ENCODE measurements at places on chromosomes 3 and 15.

DNA sequence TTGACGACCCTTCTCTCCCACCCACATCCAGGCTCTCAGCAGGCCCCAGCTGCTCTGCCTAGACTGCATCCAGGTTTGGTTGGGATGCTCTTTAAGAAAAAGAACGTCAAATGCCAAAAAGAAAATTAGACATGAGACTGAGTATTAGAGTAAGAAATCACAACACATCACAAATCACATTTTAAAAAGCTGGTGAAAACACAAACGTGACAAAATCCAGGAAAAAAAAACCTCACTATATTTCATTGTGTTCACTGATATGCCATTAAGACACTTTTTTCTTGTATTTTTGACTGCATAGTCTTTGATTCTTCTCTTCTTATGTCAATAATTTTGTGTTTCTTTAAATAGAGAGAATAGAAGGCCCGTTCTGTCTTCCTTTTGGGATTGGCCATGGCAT is 243.7 kb downstream of the TLE3 start:
- DNase-seq: no peak
- no peaks in the 10 kb centered on the region for H3K36me3 ChIP-seq
- H3K27ac ChIP-seq: no peak overlapping the region
- no peak overlapping the region for H3K4me3 ChIP-seq
- peaks cover 3% of the 10 kb centered on the region for H3K4me1 ChIP-seq

- H3K36me3 ChIP-seq: peaks cover 9% of the 10 kb centered on the region
- H3K4me3 ChIP-seq: peak overlapping the region; percentile 68
- peaks cover 16% of the 10 kb centered on the region for H3K4me1 ChIP-seq
- H3K27ac ChIP-seq: no peak overlapping the region
- DNase-seq: peak; percentile 56
- H3K27me3 ChIP-seq: peaks cover 20% of the 10 kb centered on the region
Measured at GRCh38 chr3:48429317-48429959, 448 bp downstream of the PLXNB1 start.

DNA sequence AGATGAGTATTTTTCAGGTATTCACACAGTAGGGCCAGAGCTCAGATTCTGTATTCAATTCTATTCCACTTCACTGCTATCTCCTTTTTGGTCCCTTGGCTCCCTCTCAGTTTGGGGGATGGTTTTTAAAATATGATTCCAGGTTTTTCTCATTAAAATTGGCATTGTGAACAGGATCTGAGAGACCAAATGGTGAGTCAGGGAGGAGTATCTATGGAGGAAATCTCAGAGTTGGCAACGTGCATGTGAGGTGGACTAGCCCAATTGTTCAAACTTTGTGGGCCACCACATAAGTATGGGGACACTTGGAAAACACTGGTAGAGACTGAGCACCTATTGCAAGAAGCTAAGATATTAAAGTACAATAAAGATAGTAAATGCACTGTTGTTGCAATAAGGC is 53.9 kb upstream of the TTC14 start:
- no peaks in the 10 kb centered on the region for H3K4me1 ChIP-seq
- H3K4me3 ChIP-seq: no peak overlapping the region
- H3K27ac ChIP-seq: no peak overlapping the region
- peaks cover 2% of the 10 kb centered on the region for H3K27me3 ChIP-seq

- H3K36me3 ChIP-seq: no peaks in the 10 kb centered on the region
- H3K27ac ChIP-seq: no peak overlapping the region
- no peak overlapping the region for H3K4me3 ChIP-seq
- H3K4me1 ChIP-seq: no peaks in the 10 kb centered on the region
- DNase-seq: no peak
- peaks cover 5% of the 10 kb centered on the region for H3K27me3 ChIP-seq
Measured at GRCh38 chr15:88323976-88324740, 67.6 kb upstream of the NTRK3 start.

DNA sequence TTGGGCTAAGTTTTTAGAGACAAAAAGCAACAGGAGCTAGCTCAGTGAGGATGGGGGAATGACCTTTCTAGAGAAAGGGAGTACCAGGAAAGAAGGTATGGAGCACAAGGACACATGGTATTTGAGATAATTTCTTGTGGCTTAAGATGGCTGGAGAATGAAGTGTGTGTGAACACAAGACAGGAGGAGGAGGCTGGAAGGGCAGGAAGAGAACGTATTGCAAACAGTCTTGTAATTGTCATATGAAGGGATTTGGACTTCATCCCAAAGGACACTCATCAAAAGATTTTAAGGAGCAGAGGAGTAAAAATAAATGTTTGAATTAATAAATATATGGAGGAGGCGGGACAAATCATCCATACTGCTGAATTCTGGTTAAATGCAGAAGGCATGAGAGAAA is 268.6 kb upstream of the NR2E3 start:
- no peak for DNase-seq
- H3K4me3 ChIP-seq: no peak overlapping the region
- H3K36me3 ChIP-seq: no peaks in the 10 kb centered on the region
- no peak overlapping the region for H3K27ac ChIP-seq
- no peaks in the 10 kb centered on the region for H3K4me1 ChIP-seq

DNA sequence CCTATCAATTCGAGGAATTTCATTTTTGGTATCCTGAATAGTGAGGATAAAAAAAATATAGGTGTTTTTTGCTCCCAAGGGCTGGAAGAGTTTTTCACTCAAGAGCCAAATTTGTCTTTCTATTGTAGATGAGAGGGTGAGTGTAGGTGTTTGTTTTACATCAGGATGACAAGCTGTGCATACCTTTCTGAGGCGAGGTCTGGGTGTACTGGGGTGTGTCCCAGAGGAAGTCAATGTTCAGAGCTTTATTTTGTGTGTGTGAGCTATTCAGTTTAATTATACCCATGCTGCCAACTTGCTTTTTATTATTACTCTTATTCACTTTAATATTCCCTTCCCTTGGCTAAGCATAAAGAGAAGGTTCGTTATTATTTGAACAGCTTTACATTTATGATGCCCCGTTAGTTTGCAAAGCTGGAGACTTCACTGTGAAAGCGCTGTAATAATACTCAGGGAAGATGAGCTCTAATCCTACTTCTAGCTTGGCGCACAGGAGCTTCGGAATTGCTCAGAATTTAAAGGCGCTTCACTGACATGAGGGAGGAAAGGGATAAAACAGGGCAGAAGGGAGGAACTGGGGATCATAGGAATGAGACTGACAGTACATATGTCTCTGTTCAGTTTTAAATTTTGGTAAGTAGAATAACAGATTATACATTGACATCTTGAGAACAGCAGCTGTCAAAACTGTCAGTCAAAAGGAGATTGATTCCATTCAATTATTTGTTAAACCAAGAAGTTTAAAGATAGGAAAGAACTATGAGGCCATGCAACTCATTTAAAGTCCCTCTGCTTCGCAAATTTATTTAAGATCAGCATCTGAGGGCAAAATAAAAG is 117.7 kb upstream of the TP63 start:
- H3K36me3 ChIP-seq: peaks cover 2% of the 10 kb centered on the region
- no peak overlapping the region for H3K4me3 ChIP-seq
- H3K27me3 ChIP-seq: no peaks in the 10 kb centered on the region
- H3K4me1 ChIP-seq: no peaks in the 10 kb centered on the region

DNA sequence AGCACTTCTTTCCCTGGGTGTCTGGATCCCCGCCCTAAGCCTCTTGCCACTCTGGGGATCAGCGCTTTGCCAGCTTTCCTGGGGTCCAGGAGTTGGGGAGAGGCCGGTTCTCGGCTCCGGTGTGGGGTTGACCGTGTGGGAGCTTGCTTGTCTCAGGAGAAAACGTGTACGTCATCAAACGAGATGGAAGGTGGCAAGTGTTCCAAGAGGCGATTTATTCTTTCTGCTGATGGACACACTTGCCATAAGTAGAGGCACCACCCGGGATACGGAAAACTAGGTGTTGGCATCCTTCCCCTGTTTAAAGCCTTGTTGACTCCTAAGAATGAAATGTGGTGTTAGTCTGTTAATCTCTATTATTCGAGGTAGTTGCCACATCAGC is 295 bp downstream of the ZWILCH start:
- peaks cover 52% of the 10 kb centered on the region for H3K4me1 ChIP-seq
- DNase-seq: no peak

DNA sequence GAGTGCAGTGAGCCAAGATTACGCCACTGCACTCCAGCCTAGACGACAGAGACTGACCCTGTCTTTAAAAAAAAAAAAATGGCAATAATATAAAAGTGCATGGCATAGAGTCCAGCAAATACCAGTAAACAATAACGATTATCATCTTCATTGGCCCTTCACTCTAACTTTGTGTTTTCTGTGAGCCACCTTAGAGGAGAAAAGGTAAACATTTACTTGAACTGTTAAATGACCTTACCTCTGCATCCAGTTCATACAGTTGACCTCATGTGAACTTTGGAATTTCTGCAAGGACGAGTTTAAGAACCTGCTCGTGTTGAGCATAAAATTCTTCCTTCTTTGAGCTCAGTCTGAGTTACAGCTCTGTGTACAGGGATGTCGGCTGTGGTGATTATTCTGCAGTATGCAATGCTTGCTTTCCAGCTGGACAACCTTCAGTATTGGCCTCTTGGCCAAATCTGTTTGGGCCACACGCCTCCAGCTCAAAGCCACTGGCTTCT is 56.6 kb downstream of the RLBP1 start:
- no peak overlapping the region for H3K4me3 ChIP-seq
- no peak overlapping the region for H3K27ac ChIP-seq
- peaks cover 4% of the 10 kb centered on the region for H3K36me3 ChIP-seq
- no peaks in the 10 kb centered on the region for H3K27me3 ChIP-seq
- peaks cover 18% of the 10 kb centered on the region for H3K4me1 ChIP-seq

DNA sequence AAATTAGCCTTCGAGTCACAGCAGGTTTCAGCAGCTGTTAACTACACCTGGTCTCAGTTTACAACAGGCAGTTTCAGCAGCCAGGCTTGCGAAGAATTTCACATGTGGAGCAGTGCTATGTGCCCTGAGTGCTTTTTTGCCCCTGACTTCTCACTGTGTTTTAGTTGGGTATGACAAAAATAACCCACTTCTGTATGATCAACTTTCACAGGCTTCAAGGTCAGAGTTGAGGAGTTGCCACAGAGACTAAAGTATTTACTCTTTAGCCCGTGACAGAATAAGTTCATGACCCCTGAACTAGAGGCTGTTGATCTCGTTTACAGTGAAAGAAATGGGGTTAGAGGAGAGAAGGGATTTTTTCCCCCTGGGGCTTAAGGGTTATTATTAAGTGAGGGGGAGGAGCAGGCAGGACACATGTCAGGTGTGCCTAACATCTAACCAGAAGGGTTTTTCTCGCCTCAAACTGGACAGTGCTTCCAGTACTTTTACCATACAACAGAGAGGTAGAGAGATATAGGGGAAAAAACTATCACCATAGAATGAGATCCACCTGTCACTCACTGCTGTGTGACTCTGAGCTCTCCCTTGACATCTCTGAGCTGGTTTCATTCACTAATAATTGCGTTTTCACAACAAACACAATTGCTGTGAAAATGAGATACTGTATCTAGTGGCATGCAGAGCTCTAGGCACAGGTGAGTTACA is 14.0 kb upstream of the TOPBP1 start:
- H3K4me1 ChIP-seq: no peaks in the 10 kb centered on the region
- no peak overlapping the region for H3K27ac ChIP-seq
- no peak overlapping the region for H3K4me3 ChIP-seq
- no peak for DNase-seq
- no peaks in the 10 kb centered on the region for H3K36me3 ChIP-seq

- H3K4me1 ChIP-seq: no peaks in the 10 kb centered on the region
- DNase-seq: no peak
- no peaks in the 10 kb centered on the region for H3K36me3 ChIP-seq
- H3K4me3 ChIP-seq: no peak overlapping the region
- no peak overlapping the region for H3K27ac ChIP-seq
- no peaks in the 10 kb centered on the region for H3K27me3 ChIP-seq
Measured at GRCh38 chr15:95822961-95823360, 507.5 kb upstream of the NR2F2 start.

- no peaks in the 10 kb centered on the region for H3K27me3 ChIP-seq
- DNase-seq: no peak
- peaks cover 17% of the 10 kb centered on the region for H3K4me1 ChIP-seq
- peak overlapping the region; percentile 5 for H3K4me3 ChIP-seq
- H3K27ac ChIP-seq: peak overlapping the region; percentile 76
Measured at GRCh38 chr15:99683000-99683670, 50.1 kb downstream of the LYSMD4 start.

GRCh38 chr3:141178026-141178425 is 53.6 kb upstream of the PXYLP1 start:
- no peak overlapping the region for H3K27ac ChIP-seq
- H3K27me3 ChIP-seq: peaks cover 35% of the 10 kb centered on the region
- no peaks in the 10 kb centered on the region for H3K4me1 ChIP-seq
- no peak for DNase-seq
- H3K4me3 ChIP-seq: no peak overlapping the region

DNA sequence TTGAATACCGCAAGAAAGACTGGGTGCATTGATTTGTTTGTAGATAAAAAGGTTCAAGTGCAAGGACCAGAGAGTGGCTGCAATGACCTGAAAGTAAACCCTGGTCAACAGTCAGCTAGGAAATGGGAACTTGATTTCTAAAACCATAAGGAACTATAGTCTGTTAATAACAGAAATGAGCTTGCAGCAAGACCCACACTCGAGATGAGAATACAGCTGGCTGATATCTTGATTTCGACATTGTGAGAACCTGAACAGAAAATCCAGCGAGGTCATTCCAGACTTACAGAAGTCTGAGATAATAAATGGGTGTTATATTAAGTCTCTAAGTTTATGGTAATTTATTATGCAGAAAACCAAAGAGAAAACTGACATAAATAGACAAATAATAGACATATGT is 177.3 kb downstream of the NFKBIZ start:
- peaks cover 2% of the 10 kb centered on the region for H3K36me3 ChIP-seq
- no peak for DNase-seq
- no peak overlapping the region for H3K27ac ChIP-seq
- H3K4me3 ChIP-seq: no peak overlapping the region
- H3K27me3 ChIP-seq: peaks cover 2% of the 10 kb centered on the region

DNA sequence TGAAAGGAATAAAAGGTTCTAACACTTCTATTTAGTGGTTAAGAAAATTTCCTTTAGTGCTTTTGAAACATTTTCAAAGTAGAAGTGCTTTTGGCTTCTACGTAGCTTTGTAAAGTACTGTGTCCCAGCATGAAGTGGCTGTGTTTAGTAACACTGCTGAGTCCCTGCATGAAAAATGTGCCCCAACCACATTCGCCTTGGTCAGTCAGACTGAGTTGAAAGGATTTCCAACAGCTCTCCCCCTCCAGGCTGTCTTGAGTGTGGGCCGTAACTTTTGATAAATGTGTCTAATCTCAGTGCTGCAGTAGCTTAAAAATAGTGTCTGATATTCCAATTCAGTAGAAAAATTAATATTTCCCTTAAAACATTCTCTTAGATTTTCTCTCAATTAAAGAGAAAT is 115.0 kb downstream of the NR1D2 start:
- no peak for DNase-seq
- H3K4me1 ChIP-seq: no peaks in the 10 kb centered on the region

DNA sequence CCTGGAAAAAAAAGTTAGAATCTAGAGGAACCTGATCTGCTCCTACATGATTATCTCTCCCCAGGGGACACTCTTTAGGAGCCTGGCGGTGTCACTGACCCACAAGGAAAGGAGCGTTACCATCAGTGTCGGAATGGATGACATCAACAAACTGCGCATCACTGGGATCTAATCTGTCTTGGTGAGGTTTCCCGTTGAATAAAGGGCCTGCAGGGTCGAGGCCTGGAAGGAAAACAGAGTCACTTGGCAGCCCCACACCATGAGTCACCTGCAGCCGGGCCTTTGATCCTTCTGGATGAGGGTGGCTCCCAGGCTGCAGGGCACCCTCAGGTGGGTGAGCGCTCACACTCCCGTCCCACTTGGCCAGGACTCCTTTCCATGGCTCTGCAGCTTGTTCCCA is 25.0 kb downstream of the LIPH start:
- no peaks in the 10 kb centered on the region for H3K36me3 ChIP-seq
- no peak overlapping the region for H3K4me3 ChIP-seq
- no peak for DNase-seq
- peaks cover 4% of the 10 kb centered on the region for H3K27me3 ChIP-seq
- no peak overlapping the region for H3K27ac ChIP-seq
